ENCODE measurements at places on chromosomes 5 and 9.

GRCh38 chr5:67195406-67196275, 958 bp downstream of the CD180 start:
- no peak for DNase-seq

GRCh38 chr5:14660833-14661232, 3.7 kb upstream of the OTULIN start:
- DNase-seq, result no peak

GRCh38 chr5:73531356-73531755, 33.1 kb downstream of the BTF3 start:
- DNase-seq, result no peak

GRCh38 chr9:90915693-90916092, 114.1 kb downstream of the SYK start:
- DNase-seq, result no peak

DNA sequence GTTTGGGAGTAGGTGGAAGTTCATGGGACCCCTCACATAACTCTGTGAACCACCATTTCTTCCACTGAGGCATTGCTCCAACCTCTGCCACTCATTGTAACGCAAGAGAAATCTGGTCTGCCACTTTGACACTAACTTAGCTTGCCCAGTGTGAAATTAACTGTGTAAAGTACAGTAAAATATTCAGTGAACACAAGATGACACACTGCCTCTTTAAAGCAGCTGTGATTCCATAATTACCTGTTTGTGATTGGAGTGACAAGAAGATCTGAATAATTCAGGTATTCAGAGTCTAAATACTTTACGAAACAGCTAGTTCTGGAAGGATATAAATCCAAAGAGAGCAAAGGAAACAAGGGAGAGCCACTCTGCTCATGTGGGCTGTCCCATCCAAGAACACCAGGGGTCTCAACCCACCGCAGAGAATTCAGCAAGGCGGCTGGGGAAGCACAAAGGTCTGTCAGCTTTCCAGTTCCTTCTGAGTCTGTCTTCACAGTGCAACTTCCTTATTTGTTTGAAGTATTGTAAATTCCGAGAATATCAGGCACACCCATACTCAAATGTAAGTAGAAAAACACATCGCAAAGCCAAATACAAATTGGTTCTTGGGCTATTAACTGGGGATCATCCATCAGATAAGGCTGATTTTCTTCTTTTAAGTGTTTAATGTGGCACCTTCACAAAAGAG, 86.9 kb downstream of the GNAQ start:
- no peak for DNase-seq

DNA sequence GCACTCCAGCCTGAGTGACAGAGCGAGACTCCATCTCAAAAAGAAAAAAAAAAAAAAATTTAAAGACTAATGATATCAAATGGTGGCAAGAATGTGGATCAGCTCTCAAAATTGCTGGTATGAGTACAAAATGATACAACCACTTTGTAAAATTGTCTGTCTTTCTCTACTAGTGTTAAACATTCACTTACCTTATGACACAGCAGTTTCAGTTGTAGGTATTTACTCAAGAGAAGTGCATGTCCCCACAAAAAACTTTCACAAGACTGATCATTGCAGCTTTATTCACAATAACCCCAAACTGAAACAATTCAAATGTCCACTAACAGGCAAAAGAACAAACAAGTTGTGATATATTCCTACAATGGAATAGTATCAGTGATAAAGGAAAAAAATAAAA, 14.7 kb upstream of the CETN3 start:
- no peak for DNase-seq

DNA sequence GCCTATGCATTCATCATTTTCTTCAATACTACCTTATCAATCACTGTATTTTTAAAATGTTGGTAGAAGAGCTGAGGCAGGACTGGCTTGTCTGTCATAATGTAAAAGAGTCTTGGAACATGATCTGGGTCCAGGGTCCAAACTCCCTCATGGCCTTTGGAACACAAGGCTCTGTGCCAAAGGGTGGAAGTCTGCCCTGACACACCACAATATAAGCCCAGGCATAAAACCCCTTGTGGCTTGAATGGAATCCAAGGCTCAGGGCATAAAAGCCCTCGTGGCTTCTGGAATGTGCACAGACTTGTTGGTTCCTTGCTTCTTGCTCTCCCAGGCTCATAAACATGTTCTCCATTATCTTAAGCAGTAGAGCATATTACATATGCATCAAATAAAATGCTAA, 48.0 kb downstream of the GABRB2 start:
- DNase-seq, result no peak

- no peak for DNase-seq
Measured at GRCh38 chr9:33166231-33167083, 679 bp downstream of the B4GALT1 start.
